ENCODE measurements at places on chromosomes 7 and 10. TPM values are rescaled to one million over a fixed set of nuclear protein-coding genes. Genes with fewer than 3 reads are reported as not detected.

OR2F2 gene
- not detected for total RNA-seq

TRIM4 gene
- total RNA-seq, result 78.1 TPM

CLCN1 gene
- not detected for total RNA-seq

KMT2E gene
- total RNA-seq, result 111 TPM

FGL2 gene
- total RNA-seq, result 66.5 TPM

POLD2 gene
- 65.8 TPM for total RNA-seq

PPP1R17 gene
- total RNA-seq, result not detected

RBP3 gene
- not detected for total RNA-seq

FAM13C gene
- 11.3 TPM for total RNA-seq

SPDYE8 gene
- not detected for total RNA-seq

ASB10 gene
- total RNA-seq, result not detected

NSUN6 gene
- 104 TPM for total RNA-seq

UNC5B gene
- 7.1 TPM for total RNA-seq
